Stimulated activated CD8-positive, alpha-beta memory T cell treated with anti-CD3 and anti-CD28 coated beads, Interleukin-4, amount 100 ng/mL, for 24 hours (primary cell): ENCODE measurements at places on chromosomes 13 and 19.

DNA sequence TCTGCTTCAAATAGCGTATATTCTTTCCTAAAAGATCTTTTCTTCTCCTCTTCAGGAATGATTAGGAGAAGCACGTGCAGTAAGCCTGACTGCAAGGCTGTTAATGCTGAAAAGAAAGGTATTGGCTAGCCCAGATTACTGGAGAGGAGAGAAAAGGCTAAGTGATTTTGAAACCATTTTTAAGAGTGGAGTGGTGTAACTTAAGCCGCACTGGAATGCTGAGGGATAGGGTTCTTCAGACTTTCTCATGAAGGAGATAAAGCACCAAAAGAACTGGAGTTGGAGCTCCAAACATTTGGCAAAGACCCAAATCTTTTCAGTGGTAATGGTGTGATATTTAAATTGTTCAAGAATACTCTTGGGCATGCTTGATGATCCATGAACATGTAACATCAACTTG, 388.3 kb downstream of the COG6 start:
- DNase-seq, result no peak

DNA sequence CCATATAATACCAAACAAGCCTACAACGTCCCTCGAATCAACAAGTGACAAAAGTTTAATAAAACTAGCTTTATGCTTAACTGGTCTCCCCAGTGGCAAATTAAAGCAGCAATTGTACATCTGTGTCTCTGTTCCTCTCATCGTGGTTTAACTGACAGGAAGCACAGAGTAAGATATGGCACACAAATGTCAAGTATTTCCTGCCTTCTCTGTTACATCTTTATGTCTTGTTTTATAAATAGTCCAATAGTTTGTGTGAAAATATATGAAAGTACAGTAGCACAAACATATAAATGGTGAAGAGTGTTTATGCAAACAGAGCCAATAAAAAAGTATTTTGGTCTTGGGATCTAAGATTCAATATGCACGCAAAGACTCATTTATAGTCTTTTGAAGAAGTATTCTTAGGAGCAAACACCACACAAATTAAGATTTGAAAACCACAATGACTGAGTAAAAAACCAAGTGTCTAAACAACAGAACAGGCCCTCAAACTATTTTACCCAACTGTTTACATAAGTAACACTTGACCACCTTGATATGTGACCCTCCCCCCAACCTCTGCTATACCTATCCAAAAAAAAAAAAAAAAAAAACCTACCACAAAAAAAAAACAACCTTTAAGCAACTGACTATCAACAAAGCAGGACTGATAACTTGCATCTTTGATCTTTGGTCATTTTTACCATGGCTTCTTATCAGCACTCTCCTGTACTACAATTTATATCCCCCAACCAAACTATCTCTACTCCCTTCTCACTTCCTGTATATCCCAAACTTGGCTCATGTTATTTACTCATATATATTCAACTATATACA, 14.0 kb downstream of the ELF1 start:
- no peak for DNase-seq

DNA sequence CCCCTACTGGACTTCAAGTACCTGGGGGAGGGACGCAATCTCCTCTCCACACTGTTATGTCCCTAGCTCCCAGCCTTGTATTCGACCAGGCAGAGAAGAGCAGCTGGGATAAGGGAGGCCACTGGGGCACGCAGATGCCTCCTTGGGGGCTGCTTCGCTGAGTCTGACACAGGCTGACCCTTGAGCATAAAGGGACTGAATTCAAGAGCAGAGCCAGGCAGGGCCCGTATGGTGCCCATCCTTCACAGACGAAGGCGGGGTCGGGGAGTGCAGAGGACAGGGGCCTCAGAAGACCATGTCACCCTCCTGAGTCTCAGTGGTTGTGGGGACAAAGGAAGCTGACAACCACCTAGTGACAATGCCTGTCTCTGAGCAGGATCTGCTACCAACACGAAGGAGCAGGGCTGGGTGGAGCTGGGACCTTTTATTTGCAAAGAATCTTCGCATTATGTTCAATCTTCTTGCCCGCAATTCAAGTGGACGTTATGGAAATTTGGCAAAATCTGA, 124.6 kb downstream of the TUBA3C start:
- no peak for DNase-seq

DNA sequence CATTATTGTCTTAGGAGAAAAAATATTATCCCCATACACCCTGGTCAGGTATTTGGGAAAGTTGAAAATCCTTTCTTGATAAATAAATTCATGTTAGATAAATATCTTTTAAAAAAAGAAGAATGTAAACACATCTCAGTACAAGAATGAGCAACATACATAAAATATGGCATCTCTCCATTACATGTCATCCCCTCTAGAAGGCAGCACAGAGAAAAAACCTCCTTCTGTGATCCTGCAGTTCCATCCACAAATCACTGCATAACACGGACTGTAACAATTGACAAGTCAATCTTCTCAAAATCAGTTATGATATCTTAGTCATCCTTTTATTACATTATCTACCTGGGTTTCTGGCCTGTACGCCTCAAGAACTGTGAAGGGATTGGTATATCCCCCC, 683.9 kb upstream of the KLHL1 start:
- no peak for DNase-seq

GRCh38 chr19:30374865-30375552, 2.8 kb downstream of the ZNF536 start:
- DNase-seq, result no peak

GRCh38 chr13:34401696-34402095, 540.4 kb upstream of the NBEA start:
- no peak for DNase-seq

DNA sequence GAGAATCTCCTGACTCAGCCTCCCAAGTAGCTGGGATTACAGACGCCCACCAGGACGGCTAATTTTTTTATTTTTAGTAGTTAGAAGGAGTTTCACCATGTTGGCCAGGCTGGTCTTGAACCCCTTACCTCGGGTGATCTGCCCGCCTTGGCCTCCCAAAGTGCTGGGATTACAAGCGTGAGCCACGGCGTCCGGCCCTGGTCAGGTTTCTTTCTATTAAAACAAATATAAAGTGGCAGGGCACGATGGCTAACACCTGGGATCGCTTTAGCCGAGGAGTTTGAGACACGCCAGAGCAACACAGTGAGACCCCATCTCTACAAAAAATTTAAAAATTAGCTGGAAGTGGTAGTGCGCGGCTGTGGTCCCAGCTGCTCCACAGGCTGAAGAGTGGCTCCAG, 1.5 kb upstream of the MED25 start:
- DNase-seq, result no peak
